Activated CD4-positive, alpha-beta T cell treated with anti-CD3 and anti-CD28 coated beads, Interleukin-2, amount 50 U/mL, for 24 hours (primary cell): ENCODE measurements at places on chromosomes 12 and 14.

GRCh38 chr14:103188810-103189480 lies 65.7 kb downstream of the TNFAIP2 start:
- DNase-seq, result no peak

DNA sequence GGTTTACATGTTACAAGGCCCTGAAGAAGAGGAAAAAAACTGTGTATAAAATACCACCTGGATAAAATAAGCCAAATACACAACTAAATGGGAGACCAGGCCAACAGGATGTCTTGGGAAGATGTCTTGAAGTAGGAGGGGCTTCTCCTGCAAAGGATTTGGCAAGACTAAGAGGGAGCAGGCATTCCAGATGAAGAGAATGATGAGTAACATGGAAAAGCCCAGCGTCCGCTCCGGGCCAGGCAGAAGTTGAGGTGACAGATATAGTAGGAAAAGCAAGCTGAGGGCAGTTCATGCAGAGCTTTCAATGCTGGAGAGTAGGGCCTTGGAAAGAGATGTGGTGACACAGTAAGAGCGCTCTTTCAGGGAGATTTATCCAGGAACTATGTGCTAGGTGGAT lies 16.1 kb upstream of the EIF4B start:
- DNase-seq, result no peak

DNA sequence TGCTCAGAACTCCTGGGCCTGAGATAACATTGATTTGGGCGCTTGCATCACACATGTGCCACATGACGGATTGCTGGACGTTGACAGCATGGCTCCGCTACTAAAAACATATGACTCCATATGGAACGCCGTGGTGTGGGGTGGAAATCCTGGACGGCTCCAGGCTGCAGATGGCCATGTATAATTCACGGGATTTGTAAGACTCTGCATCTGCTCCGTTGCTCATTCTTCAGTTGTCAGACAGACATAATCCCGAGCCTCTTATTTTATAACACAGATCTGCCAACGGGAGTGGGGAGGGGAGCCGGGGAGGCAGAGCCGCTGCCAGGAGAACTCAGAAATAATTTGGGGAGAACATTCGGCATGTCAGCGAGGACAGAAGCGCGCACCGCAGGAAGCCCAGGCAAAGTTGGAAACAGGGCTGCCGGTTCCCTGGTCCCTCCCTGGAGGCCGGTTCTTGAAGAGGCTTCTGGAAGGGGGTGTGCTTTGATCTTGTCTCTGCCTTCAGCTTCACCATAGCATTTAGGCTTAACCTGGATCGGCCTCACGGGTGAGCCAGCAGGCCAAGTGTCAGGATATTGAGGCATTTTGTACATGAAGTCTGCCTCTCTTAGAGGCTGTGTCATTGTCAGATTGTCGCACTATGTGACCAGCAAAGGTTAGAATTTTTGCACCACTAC lies 45.8 kb upstream of the MYL2 start:
- DNase-seq, result no peak

- DNase-seq, result no peak
These were observed 208.1 kb upstream of the NEDD1 start for GRCh38 chr12:96698965-96699364.

- DNase-seq, result no peak
These were observed 90.7 kb downstream of the PPFIA2 start for GRCh38 chr12:81668475-81668874.

DNA sequence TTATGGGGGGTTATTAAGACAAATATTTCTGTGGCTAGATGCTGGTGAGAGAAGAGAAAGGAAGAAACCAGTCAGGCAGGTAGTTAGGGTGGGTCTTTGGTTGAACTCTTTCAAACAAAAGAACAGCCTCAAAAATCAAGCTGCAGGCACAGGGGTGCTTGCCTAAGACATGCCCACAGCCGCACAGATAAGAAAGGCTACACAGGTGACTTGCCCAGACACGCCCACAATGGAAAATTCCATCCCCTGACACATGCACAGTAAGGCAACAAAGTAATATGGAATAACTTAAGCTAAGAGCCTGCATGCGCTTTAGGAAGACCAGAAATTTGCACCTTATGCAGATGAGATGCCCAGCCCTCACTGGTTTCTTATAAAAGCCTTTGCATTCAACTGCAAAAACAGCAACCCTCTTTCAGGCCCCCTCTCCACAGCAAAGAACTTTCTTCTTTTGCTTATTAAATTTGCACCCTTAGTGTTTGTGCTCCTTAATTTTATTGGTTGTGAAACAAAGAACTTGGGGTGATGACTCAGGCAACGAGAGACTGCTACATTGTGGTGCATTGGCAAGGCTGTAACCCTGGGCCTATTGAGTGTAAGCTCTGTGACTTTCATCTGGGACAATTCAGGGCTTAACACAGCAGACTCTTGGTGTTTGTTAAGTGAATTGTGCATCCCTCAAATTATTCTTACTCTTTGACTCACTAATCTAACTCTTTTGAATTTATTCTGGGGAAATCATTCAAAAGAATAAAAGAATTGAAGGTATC lies 149.4 kb downstream of the RPAP3 start:
- DNase-seq, result no peak

- no peak for DNase-seq
These were observed 19.9 kb upstream of the ADAMTS20 start for GRCh38 chr12:43571885-43572284.

DNA sequence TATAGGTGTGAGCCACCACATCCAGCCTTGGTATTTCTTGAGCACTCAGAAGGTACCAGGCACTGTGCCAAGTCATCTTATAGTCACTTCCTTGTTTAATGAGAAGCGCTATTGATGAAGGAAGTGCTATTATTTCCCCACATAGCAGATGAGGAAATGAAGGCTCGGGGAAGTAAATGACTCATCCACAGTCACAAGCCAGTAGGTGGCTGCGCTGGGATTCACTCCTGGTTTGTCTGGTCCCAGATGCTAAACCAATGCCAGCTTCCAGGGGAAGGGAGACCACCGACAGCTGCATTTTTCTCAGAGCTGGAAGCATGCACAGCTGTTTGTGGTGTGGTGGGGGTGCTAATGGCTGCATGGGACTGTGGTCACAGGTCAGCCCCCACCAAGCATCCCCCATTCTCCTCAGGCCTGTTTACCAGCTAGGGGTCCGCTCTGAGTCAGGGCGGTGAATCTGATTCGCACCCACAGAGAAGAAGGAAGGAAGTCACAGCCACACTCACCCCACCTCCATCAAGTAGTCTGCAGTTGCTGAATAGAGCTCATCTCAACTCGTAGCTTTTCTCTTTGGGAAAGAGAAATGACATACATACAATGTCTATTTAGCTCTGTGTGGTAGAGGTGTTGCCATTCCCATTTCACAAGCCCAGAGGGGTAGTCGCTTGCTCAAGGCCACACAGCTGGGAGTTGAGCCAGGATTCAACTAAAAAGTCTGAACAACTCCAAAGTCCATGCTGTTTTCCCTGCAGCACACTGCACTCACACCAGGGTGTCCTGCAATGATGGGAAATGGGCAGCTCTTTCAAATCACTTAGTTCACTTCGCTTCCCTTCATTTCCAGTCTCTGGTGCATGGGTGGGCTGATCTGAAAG lies 6.3 kb upstream of the LTBP2 start:
- DNase-seq, result peak; percentile 60

GRCh38 chr12:47271800-47272239 lies 192.1 kb upstream of the AMIGO2 start:
- no peak for DNase-seq

DNA sequence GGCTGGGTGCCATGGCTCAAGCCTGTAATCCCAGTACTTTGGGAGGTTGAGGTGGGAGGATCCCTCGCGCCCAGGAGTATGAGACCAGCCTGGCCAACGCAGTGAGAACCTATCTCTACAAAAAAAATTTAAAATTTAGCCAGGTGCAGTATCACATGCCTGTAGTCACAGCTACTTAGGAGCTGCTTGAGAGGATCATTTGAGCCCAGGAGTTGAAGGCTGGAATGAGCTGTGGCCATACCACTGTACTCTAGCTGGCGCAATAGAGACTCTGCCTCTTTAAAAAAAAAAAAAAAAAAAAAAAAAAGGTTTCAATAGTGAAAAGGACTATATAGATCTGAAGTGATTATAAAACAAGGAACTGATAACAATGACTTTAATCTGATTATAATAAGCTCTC lies 13.5 kb downstream of the PSMA3 start:
- DNase-seq, result no peak
